Prostate gland (tissue), 2 donors: ENCODE measurements at places on chromosomes 3 and 15.

GRCh38 chr15:71634820-71635560, 175.4 kb upstream of the NR2E3 start:
- DNase-seq, result no peak

DNA sequence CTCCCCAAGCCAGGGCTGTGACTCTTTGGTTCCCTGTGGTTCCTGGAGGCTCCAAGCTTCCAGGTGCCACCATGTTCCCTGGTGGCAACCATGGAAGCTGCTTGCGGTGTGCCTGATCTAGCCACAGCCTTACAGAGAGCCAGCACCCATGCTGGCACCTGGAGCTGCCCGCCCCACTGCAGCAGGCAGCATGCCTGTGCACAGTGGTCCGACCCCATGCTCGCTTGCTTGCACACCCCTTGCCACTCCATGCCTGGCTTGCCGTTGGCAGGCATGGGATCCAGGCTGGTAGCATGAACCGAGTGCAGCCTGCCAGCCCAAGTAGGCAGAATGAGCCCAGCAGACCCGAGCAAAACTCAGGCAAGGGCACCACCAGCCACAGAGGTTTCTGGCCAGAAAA, 53.9 kb downstream of the SLMAP start:
- no peak for DNase-seq

DNA sequence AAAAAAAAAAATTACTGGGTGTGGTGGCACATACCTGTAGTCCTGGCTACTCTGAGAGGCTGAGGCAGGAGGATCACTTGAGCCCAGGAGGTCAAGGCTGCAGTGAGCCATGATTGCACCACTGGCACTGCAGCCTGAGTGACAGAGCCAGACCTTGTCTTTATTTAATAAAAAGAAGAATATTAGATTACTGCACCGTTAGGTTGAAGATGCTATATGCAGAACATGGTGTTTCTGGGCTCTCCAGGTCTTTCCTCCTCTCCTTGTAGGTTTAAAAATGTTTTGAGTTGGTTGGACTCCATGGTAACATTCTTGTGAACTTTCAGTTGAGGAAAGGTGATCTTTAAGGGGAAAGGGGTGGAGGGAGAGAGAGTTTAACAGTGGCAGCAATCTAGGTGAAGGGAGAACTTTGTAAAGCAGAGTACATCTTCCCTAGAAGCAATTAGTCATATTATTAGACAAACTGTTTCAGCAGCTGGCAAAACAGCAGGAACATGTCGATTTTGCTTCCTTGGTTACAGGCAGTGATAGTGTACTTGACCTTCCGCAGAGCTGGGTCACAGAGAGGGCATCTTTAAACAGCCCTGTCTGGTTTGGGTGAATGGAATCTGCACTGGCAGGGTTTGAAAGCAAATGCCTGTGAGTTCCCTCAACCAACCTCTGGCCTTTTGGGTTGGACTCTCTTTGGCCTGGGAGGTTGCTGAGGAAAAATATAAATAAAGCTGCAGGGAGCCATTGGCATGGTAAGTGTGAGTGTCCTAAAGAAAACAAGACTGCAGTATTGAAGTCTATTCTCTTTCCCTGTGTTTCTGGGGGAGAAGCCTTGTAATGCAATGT, 42.8 kb downstream of the NR2C2 start:
- DNase-seq, result no peak

GRCh38 chr3:24389108-24390090, 105.3 kb downstream of the THRB start:
- peak; percentile 42 for DNase-seq

- peak; percentile 30 for DNase-seq
Measured at GRCh38 chr3:106183762-106184391, 315.1 kb upstream of the CBLB start.

- no peak for DNase-seq
Measured at GRCh38 chr3:116815321-116815720, 105.7 kb downstream of the TUSC7 start.

- DNase-seq, result no peak
Measured at GRCh38 chr3:14803101-14803980, 15.4 kb upstream of the FGD5 start.

DNA sequence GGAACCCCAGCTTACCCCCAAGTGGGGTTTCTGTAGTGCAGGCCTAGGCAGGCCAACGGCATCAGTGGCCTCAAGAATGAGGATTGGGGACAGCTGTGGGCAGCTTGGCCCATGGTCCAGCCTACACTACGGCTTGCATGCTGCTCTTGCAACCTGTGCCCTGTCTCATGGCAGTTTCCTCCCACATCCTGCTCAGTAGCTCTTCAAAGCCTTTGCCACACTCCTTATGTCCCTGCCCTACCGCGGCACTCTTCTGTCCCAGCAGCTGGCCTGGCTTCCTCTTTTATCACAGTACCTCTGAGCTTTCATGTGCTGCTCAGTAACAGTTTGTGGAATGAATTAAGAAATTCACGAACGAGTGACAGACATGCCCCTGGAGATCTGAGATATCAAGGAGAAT, 431.0 kb downstream of the EPHB1 start:
- no peak for DNase-seq

- peak; percentile 18 for DNase-seq
Measured at GRCh38 chr3:12421132-12421531, 63.1 kb upstream of the TSEN2 start.

GRCh38 chr3:120147072-120147871, 53.0 kb upstream of the GSK3B start:
- DNase-seq, result peak; percentile 85

GRCh38 chr3:98855806-98856400, 45.6 kb downstream of the DCBLD2 start:
- no peak for DNase-seq

DNA sequence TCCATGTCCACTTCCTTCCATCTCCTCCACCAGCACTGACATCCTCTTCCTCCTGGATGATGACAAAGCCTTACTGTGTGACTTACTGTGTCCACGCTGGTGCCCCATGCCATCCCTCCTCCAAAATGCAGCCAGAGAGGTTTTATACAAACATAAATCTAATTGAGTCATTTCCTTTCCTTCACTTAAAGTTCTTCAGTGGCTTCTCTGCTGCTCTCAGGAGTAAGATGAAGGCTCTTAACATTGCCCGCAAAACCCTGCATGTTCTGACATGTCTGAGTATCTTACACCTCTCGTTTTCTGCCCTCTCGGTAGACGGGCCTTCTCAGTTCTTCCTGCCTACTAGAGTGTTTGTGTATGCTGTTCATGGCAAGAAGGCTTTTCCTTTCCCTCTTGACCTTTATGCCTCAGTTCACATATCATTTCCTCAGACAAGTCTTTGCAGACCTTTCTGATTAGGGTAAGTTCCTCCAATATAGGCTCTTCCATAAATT, 175.5 kb downstream of the CFAP20DC start:
- no peak for DNase-seq

- no peak for DNase-seq
Measured at GRCh38 chr3:168583977-168584376, 488.3 kb upstream of the GOLIM4 start.

DNA sequence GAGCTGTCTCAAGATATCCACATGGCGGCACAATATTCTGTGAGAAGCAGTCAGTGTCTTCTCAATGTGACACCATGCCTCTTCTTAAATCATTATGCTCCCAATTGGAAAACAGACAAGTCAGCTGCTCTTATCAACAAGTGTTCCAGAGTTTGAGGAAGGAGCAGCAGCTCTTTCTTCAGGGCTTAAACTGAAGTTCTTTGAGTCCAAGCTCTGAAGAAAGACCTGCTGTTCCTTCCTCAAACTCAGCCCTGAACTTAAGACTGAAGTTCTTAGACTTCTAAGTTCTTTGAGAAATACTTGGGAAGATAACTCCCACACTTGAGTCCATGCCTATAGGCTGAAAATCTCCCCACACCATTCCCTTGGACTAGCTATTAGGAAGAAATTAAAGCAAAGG, 43.4 kb downstream of the NPTN start:
- no peak for DNase-seq

- DNase-seq, result no peak
Measured at GRCh38 chr3:149371723-149372114, 5.7 kb downstream of the TM4SF1 start.

GRCh38 chr15:84033793-84034553, 201.6 kb upstream of the GOLGA6L4 start:
- no peak for DNase-seq

DNA sequence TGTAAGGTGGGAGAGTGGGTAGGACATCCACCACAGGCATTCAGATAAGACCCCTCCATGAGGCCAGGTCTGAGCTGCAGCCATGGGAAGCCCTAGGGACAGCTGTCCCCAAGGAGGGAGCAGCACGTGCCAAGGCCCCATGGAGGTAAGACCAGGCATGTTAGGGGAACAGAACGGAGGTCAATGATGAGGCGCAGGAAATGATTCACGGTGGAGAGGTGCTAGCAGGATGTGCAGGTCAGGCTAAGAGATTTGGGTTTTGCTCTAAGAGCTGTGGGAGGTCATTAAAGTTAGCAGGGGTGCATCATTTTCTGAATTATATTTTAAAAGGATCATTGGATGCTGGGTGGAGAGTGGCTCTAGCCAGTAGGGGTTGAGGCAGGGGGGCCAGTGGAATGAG, 66.4 kb upstream of the SNRPA1 start:
- no peak for DNase-seq

DNA sequence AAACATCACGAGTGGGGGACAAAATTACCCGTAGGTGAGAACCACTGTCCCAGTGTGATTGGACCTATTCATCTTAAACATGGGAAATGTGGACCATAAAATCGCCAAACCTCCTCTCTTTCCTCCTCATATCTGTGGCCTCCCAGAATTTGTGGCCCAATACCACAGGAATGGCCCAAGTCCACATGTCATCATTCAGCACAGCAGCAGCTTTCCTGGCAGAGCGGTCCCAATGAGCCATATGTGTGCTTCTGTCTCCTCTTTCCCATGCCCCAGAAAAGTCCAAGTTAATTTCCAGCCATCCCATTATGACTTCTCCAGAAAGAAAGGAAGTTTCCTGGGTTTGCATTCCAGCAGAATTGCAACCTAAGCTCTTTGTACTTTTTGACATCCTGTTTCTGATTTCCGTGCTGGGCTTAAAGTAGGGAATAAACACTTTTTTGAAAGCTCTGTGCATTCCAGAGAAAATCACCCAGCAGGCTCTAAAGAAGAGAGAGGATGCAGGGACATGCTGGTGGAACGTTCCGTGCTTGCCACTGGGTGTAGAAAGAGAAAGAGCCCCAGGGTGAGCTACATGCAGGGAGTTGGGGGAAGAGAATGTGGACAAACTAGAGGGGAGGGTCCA, 259.4 kb upstream of the PROK2 start:
- DNase-seq, result no peak

- DNase-seq, result no peak
Measured at GRCh38 chr3:155605571-155605970, 139.3 kb downstream of the PLCH1 start.

DNA sequence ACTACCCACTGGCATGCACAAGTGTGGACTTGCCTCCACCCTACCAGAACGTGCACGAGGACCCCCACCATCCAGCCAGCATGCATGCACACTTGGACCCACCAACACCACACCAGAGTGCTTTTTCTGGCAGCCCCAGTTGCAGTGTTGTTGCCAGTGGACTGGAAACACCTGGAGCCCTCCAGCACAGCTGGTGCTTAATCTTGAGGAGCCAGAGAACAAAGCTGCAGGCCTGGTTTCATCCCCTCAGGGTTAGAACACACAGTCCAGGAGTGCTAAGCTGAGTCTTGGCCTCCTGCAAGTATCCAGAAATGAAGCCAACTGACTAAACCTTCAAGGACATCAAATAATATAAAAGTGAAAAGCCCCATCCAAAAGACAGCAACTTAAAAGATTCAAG, 888.0 kb downstream of the NTRK3 start:
- DNase-seq, result no peak

- peak; percentile 29 for DNase-seq
Measured at GRCh38 chr3:124558991-124559845, 171.0 kb upstream of the UMPS start.

DNA sequence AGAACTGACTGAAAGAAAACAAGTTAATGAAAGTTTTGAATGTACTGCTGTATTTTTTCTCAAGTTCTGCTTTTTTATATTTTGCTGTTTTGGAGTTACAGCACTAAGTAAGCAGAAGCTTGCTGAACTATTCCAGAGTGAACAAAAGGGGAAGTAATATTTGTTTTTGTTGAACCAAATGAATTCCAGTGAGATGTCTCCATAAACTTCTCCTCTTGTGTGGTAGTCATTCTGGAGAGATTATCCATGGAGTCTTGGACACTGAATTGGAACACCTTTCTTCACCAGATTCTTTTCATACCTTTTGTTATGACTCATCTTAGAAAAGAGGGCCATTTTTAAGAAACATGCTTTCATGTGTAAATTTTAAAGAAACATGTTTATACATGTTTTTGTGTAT, 8.8 kb downstream of the ANKUB1 start:
- no peak for DNase-seq

DNA sequence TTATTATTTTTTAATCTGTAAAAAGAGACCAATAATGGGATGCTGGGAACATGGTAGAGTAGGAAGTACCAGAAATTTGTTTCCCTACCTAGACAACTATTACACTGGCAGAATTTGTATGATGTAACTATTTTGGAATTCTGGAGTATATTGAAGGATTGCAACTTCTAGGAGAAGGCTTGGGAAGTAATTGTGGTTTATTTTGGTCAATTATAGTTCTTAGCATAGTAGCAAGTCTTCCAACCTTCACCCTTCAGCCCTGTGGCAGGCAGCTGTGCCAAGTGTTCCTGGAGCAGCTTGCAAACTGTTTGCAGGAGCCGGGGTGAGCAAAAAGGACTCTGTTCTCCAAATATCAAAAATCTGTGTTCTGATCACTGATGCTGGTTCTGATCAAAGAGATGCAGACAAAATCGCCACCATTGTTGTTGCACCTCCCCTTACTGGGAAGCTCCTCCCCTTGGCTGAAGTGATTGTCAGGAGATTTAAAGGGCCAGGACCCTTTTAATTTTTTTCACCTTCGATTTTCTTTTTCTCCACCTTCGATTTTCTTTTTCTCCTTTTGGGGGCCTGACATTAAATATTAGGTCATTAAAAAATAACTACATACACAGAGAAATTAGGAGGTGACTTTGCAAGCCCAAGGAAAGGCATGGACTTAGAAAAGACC, 363.3 kb downstream of the SLC9A9 start:
- no peak for DNase-seq

GRCh38 chr3:78507196-78507984, 1260.4 kb downstream of the ROBO1 start:
- no peak for DNase-seq

DNA sequence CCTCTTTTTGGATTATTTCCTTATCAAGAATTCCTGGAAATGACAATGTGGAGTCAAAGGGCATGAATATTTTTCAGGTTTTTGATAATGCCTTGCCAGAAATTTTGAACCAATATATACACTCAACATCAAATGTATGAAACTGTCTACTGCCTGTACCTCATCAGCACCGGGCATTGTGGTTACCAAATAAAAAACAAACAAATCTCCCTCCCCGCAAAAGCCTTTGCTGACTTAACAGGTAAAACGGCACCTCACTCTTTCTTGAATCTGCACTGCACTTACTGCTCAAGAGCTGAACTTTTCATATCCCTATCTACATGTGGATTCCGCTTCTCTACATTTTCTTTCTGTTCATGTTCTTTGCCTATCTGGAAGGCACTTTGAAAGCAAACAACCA, 134.5 kb upstream of the PRICKLE2 start:
- no peak for DNase-seq
